Effector memory CD8-positive, alpha-beta T cell (primary cell): ENCODE measurements at places on chromosomes 6 and 20.
A peak's percentile ranks its signal among the peaks of the same experiment; 100 is the strongest.

- no peak for DNase-seq
Measured at GRCh38 chr20:37464611-37465010, 56.4 kb upstream of the NNAT start.

DNA sequence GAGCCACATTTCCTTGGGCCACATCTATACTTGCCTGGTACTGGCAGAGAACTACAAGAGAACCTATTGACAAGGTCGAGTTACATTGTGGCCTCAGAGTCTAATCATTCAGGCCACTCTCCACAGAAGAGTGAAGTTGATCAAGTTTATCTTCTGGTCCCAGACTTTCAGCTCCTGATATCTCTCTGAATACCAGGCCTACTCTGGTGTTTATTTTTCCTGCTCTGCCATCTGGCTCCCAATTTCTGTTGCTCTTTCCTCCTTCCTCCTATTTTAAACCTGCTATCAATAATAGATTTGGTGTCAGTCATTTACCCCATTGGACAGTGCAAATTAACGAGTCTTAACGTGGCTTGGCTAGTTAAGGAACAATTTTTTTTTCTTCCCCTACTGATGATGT lies 46.6 kb downstream of the SCGN start:
- DNase-seq = no peak

GRCh38 chr6:43916924-43917877 lies 147.2 kb downstream of the VEGFA start:
- no peak for DNase-seq

DNA sequence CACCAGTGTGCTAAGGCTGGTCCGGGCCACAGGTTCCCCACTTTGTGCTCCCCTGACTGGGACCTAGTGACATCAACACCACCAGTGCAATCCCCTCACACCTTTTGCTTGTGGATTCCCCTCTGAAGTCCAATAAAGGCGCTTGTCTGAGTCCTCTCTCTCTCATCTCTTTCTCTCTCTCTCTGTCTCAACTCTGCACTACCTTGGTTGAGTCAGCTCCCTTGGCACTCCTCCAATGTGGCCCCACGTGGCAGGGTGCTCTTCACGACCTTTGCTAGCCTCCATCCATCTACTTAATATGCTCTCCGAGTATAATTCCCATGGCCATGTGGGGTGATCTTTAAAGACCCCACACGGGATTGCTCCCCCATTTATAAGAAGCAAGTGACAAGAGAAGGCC lies 385.0 kb downstream of the CD83 start:
- no peak for DNase-seq

DNA sequence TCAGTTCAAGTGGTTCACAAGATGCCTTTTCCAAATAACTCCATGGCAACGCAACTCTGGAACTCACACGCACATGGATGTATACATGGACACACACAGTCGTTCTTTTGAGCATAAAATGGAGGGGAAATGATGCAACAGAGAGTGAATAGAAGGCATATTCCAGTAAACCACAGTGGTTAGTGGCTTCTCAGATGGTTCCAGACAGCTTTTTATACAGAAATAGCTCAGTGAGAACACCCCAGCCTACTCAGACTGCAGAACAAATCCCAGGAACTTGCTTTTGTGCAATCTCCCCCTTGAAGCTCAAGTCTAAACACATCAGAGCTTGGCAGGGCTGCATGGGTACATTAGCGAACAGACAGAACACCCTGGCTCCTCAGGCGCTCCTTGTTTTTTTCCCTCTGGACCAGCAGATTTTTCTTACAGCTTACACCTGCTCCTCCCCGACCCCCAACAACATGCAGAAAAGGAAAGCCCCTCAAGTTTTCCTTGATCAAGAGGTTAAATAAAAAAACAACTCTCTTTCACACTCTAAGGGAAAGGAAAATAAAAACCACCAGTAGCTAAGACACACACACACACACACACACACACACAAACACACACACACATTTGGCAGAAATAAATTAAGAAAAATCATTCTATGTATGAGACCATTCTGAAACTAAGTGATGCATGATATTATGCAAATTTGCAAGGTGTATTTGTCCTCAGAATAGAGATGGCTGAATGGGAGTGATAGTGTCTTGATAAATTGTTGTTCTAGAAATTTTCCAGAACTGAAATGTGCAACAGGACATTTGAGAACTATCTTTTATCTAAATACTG lies 51.2 kb upstream of the RANBP9 start:
- no peak for DNase-seq

GRCh38 chr6:71513036-71513435 lies 224.4 kb downstream of the OGFRL1 start:
- no peak for DNase-seq

DNA sequence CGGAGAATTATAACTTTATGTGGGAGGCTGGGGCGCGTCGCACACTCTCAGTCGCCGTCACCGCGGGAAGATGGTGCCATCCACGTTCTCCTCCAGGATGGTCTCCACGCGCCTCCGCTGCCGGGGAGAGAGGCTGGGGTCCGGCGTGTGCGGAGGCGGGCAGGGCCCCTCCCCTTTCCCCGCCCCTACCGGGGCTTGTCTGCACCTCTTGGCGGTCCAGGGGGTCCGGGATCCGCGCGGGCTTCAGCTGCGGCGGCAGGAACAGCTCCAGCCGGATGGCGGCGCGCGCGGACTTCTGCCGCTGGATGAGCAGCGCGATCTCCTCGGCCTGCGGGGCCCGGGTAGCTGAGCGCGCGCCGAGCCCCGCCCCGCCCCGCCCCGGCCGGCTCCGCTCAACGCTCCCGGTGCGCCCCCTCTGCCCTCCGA lies 807 bp downstream of the LKAAEAR1 start:
- DNase-seq = peak; percentile 51

DNA sequence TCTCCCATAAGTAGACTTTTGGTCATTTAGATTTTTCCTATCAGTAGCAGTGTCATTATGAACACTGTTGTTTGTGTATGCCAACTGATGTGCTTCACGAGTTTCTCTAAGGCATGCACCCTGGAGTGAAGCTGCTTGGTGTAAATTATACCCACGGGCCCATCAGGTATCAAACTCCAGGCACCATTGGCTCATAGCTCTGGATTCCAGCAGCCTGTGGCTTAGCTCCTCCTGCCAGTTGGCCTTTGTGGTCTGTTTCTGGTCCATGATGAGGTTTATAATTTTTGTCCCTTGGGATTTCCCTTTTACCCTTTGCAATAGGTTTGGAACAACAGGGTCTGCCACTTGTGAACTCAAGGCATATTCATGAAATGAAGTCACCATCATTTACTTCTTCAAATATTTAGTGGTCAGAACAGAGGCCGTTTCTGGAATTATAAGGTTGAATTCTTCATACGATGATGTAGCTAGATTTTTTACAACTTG lies 350.5 kb downstream of the PRL start:
- no peak for DNase-seq

DNA sequence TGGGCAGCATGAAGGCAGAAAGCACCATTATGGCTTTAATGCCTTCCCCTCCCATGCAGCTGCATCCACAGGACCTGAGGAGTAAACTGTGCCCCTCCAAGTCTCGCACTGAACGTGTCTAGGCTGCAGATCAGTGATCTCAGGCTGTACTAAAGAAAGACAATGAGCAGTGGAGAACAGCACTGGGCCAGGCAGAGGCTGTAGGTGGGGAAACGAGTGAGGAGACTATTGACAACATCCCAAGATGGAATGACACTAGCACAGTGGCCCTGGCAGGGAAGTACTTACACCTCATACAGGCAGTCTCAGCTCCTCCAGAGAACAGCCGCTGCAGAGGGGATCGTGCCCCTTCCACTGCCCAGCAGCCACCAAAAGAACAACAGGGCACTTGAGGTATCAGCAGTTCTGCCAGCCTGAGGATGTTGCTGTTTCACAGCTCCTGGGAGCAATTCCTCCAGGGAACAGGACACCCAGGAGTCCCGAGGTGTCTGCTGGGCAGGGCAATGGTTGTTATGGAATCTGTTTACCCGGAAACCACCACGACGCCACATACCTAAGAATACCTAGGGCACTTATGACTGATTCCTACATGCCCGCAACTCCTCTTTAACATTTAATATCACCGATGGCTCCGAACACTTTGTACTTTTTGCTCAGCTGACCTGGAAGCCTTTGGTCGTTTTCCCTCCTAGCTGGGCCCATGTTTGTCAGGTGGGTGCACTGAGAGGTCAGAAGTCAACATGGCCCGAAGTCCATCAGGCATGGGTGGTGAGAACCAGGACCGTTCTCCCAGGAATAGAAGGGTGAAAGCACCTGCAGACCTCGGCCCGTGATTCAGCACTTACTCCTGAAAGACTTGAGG lies 79.1 kb downstream of the SLC22A23 start:
- DNase-seq = no peak

- no peak for DNase-seq
Measured at GRCh38 chr20:37733416-37733815, 39.6 kb downstream of the CTNNBL1 start.

DNA sequence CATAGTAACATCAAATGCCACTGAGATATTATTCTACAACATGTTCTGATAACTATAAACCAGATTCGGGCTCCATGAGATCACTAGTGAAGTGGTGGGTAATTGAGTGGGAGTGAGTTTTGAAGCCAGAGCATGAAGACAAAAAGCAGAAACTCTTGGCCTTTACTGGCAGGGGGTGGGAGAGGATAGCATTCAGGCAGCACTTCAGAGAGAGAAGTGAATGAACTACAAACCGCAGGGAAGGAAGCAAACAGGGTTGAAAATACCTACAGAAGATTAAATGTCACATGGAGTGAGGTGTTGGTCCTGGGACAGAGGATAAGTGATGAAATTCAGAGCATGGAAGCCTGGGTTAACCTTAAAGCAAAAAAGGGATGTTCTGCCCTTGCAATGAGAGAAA lies 250.0 kb downstream of the EPM2A start:
- no peak for DNase-seq

- DNase-seq = no peak
Measured at GRCh38 chr20:50200482-50201104, 10.0 kb downstream of the CEBPB start.

DNA sequence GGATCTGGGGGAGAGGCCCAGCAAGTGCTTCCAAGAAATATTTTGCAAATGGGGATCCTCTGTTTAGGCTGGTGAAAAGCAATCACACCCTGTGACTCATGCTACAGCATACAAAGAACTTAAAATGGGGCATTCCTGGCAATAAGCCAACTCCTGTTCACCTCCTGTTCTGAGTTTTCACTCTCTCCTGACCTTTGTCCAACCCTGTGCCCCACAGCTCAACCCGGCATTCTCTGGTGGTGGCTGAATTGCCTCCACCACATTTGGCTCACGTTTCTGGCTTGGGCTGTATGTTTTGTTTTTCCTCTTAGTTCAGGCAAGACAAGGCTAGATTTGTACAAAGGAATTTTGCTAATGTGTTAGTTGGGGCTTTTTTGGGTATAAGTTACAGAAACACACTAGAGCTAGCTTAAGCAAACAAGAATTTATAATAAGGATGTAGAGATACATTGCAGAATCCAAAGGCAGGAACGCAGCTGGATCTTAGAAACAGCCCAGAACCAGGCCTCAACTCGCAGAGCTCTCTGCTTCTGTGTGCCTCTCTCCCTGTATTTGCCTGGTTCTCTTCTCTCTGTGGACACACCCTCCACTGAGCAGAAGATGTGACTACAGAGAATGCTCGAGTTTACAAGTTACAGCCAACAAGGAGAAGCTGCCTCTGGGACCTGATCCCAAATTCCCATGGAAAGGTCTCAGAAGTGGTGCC lies 9.4 kb downstream of the ABCC10 start:
- no peak for DNase-seq

DNA sequence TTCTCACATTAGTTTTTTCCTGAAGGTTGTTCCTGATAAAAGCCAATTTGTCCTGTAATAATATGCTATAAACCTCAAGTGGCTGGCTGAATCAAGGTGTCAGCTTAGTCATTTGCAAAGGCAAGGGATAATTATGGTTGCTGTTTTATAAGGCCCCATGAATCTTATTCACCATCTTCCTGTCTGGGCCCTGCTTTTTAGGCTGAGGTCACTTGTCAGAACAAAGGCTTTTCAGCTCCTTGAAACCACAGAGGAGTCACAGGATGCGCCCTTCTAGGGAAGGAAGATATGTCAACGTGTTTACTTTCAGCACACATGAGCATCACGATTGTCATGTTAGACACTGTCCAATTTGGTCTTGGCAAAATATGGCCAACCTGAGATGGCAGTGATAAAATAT lies 64.8 kb upstream of the NAA20 start:
- DNase-seq = no peak

- DNase-seq = no peak
Measured at GRCh38 chr6:27002447-27002846, 245.1 kb upstream of the PRSS16 start.

DNA sequence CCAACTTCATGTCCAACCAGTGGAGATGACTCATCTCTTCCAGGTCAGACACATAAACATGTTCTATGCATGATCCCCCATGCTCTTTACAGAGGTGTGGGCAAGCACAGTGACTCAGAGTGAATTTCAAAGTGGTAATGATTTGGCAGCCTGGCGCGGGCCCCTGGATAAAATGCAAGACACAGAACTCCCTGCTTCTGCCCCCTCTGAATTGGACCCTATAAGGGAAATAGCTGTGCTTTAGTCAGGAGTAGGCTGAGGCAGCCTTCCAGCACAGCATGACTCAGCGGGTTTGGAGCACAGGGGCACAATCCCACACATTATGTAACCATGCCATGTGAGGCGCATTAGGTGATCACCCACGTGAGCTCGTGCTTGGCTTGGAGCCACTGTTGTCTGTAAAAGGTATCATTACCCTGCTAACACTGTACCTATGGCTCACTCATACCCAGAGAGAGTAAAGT lies 127.4 kb downstream of the C6orf118 start:
- no peak for DNase-seq

DNA sequence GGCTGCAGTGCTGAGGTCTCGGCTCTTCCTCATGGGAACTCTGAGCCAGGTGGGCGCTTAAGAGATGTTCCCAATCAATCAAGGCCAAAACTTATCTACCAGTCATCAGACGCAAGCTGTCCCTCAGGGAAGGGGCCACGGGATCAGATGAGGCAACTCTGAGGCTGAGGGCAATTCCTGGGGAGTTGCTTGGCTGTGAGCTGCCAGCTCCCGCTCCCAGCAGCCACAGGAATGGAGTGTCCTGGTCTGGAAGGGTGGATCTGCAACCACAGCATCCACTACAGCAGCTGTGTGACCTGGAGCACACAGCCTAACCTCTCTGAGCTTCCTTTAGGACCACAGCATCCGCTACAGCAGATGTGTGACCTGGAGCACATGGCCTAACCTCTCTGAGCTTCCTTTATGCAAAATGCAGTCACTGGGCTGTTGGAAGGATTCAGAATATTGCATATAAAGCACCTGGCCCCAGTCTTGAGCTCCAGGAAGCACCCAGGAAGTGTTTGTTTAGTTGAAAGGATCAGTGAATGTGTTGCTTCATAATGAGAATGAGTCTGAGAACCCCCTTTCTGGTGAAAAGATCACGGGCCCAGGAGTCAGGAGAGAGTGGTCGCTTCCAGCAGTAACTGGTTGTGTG lies 60.9 kb downstream of the TFAP2C start:
- no peak for DNase-seq

DNA sequence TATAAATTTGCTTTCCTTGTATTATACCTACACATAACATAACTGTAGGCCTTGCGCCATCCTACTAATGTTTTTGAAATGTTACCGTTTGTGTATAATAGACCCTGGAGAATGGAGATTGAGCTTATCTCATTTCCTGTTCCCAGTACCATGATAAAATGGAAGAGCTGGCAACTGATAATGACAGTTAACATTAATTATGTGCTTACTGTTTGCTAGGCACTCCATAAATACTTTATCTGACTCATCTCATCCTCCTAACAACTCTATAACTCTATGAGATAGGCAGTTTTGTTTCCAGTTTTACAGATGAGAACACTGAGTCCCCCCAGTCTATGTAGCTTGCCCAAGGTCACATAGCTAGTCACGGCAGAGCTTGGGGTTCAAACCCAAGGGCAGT lies 396.7 kb downstream of the SYNE1 start:
- no peak for DNase-seq
